ENCODE measurements at places on chromosomes 12 and 14.

GRCh38 chr14:101772770-101773169 lies 11.3 kb downstream of the PPP2R5C start:
- no peak for DNase-seq

- no peak for DNase-seq
Measured at GRCh38 chr14:71682337-71682736, 249.9 kb upstream of the RGS6 start.

- no peak for DNase-seq
Measured at GRCh38 chr12:12885096-12885792, 6.1 kb upstream of the GPRC5A start.

GRCh38 chr14:88386256-88386794 lies 868 bp downstream of the SPATA7 start:
- DNase-seq = no peak

DNA sequence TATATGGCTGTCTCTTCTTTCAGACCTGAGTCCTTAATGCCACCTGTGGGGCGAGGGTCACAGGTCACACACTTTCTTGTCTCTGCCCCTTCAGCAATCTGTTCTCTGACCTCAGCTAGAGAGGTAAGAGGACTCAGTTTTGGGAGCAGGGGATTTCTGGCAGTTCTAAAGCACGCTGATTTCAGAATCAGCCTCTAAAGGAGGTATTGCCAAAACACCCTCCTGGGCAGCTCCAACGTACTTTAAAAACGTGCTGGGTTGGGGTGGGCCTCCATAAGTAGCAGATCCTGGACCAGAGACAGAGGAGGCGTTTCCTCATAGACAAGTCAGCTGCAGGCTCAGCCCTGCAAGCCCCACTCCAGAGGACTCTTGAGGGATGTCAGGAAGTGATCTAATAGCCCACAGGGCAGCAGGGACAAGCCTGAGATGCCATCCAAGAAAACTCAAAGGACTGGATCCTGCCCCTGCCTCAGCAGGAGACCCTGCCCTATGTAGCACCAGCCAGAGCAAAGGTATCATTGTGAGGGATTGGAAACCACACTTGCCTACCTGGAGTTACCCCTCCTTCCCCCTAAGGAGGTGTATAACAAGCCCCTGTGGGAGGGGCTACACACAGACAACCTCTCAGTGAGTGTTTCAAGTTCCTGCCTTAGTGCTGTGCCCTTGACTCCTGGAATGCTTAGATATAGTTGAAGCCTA lies 8.5 kb downstream of the CTDSP2 start:
- no peak for DNase-seq

- peak; percentile 63 for DNase-seq
Measured at GRCh38 chr12:57166971-57167371, 19.6 kb upstream of the LRP1-AS start.

- DNase-seq = no peak
Measured at GRCh38 chr14:35986219-35986573, 160.1 kb downstream of the BRMS1L start.

DNA sequence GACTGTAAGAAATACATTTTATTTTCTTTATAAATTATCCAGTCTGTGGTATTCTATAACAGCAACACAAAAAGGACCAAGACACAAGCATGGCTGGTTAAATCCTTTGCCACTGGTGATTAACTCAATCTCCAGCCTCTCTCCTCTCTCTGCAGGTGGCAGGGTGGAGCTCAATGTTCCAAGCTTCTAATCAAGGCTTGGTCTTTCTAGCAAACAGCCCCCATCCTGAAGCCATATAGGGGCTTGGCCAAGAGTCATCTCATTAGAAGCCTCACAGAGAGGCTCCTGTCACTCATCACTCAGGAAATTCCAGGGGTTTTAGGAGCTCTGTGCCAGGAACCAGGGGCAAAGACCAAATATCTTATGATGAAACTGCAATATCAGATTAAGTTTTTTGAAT lies 12.0 kb downstream of the C12orf75 start:
- DNase-seq = no peak

- no peak for DNase-seq
Measured at GRCh38 chr14:51661504-51661903, 9.8 kb downstream of the FRMD6 start.

DNA sequence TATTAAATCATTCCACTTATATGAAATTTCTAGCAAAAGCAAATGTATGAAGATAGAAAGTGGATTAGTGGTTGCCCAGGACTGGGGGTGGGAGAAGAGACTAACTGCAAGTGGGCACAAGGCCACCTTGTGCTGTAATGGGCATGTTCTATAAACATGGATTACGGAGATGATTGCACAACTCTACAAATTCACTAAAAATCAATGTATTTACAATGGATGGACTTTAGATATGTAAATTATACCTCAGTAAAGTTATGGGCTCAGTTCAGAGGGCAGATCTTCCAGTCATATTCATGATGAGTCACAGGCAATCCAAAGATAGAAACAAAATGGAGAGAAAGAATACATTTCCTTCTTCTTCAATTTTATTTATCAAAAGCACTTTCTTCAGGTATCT lies 173.9 kb downstream of the NDUFA12 start:
- no peak for DNase-seq

All from activated CD8-positive, alpha-beta memory T cell treated with anti-CD3 and anti-CD28 coated beads, Interleukin-2, amount 50 U/mL, for 48 hours (primary cell).